NCI-H187 (cell line): ENCODE measurements at places on chromosomes 5 and 9.

- DNase-seq: no peak
Observed at GRCh38 chr5:34898258-34898895, 16.9 kb downstream of the RAD1 start.

DNA sequence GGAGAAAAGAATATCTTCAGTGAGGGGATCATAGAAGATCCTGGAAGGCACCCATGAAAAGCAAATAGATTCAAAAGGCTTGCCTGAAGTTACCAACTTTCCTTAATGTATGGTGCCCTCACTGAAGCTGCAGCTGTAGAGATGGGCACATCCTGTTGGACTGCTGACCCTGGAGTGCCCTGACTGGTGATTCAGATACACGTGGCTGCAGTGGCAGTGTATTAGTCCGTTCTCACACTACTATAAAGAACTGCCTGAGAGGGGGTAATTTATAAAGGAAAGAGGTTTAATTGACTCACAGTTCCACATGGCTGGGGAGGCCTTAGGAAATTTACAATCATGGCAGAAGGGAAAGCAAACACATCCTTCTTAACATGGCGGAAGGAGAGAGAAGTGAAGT is 80.3 kb downstream of the OSMR start:
- no peak for DNase-seq

GRCh38 chr9:93600504-93600903 is 24.1 kb downstream of the PHF2 start:
- DNase-seq: no peak

DNA sequence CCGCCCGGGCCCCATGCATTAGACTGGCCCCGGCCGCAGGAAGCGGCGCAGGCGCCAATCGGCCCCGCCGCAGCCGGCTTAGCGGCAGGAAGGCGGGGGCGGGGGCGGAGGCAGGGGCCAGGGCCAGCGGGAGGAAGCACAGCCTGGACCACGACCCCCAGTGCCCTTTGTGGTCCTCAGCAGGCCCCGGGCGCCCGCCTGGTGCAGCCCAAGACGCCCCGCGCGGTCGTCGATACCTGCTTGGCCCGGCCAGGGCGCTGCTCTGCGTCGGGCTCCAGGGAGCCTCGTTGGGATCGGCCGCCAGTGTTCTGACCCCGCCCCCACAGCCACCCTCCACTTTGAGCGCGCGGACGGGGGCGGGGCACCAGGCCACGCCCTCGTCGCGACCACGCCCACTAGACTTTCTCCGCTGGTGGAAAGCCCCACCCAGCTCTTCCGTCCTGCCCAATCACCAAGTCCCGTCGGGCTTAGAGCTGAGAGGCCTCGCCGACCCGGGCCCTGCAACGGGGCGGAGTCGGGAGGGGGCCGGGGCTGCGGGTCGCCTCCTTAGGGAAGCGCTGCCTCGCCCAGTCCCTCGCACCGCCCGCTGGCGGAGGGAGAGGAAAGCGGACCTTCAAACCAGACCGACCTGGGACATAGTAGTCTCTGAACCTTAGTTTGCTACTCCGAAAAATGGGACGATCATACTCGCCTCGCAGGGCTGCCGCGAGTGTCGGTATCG is at the start of gene PDLIM7:
PDLIM7 (minus strand) TSS at position 313 of the 721 bp plus-strand sequence. CDS start 1,092 bp downstream, outside the sequence.
- peak; percentile 93 for DNase-seq

- no peak for DNase-seq
Observed at GRCh38 chr5:68332080-68332451, 116.5 kb downstream of the PIK3R1 start.

GRCh38 chr9:123453831-123454321 is 97.9 kb downstream of the CRB2 start:
- no peak for DNase-seq

- DNase-seq: no peak
Observed at GRCh38 chr9:113397203-113397631, 3.9 kb downstream of the ALAD start.

DNA sequence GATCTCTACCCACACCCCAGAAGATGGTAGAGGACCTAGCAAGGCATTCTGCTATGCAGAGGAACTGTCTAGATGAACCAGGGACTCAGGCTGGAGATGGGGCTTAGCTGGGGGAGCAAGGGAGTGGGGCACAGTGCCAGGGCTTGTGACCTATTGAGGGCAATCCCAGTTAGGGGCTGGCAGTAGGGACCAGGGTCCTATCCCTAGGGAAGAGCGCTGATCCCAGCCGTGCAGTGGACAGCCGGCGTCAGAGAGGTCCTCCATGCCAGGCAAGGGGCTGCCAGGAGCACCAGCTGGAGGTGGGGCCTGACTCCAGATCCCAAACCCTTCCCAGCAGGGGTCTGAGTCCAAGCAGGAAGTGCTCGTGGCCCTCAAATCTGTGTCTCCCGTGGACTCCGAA is 52.7 kb upstream of the NEURL1B start:
- no peak for DNase-seq

DNA sequence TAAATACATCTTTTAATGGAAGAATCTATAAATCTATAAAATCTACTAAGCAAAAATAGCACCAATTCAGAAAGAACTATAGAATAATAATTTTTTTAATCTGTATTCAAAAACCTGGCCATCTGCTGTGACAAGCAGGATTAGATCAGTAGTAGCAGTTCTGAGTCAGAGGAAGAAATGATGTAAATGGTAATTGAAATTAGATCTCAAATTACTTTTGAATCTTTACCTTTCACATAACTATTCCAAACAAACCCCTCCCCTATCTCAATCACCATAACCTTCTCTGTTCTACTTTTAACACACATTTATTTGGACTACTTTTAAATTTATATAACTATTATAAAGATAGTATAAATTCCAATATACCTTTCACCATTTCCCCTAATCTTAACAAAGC is 727.8 kb upstream of the FAM174A start:
- DNase-seq: no peak

GRCh38 chr5:148343046-148343407 is 7.7 kb downstream of the SPINK9 start:
- DNase-seq: no peak

- peak; percentile 81 for DNase-seq
Observed at GRCh38 chr5:79929095-79929494, 62.0 kb downstream of the MTX3 start.

DNA sequence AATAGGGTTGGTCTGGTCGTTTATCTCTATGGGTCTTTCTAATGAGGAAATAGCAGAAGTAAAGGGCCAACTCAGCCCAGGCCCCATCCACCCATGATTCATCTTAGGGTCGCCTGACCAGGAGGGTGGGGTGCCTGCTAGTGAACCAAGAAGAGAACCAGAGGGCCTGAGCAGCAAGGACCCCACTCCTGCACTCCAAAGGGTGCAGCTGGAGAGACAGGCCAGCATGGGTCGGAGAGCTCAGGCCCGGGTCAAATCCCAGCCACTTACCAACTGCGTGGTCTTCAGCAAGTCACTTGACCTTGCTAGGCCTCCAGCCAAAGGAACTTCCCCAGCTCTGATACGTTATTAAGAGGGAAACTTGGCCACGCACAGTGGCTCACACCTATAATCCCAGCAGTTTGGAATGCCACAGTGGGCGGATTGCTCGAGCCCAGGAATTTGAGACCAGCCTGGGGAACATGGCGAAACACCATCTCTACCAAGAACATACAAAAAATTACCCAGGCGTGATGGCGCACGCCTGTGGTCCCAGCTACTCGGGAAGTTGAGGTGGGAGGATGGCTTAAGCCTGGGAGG is 4.3 kb downstream of the BBLN start:
- DNase-seq: no peak

DNA sequence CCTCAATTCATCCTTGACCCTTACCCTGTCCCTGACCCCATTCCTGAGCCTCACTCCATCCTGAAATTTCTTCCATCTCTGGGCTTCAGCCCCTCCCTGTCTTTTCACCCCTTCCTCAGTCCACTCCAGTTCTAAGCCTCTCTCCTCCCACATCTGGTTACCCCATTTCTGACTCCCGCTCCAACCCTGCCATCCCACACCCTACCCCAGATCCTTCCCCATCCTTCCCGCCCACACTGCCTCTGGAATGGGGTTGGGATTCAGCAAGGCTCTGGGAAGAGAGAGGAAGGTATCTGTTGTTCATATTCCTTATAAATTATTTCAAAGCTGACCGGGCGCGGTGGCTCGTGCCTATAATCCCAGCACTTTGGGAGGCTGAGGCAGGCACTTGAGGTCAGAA is 29.9 kb upstream of the MVB12B start:
- no peak for DNase-seq

DNA sequence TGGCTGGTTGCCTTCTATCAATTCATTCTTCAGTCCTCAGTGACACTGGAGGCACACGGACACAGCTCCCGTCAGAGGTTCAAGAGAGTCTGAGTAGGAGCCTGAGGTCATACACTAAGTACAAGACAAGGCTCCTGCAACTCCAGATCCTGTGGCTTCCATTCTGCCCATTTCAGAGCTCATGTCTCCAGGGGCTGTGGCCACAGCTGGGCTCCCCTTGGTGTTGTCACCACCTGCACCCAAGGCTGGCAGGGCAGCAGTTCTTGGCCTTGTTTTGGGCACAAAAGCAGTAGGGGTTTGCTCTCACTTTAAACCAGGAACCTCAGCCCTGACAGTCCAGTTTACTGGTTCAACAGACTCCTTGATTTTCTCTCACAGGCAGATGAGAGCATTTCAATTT is 189.6 kb downstream of the ICE1 start:
- no peak for DNase-seq

GRCh38 chr9:96342571-96343245 is 40.7 kb upstream of the HSD17B3 start:
- no peak for DNase-seq

DNA sequence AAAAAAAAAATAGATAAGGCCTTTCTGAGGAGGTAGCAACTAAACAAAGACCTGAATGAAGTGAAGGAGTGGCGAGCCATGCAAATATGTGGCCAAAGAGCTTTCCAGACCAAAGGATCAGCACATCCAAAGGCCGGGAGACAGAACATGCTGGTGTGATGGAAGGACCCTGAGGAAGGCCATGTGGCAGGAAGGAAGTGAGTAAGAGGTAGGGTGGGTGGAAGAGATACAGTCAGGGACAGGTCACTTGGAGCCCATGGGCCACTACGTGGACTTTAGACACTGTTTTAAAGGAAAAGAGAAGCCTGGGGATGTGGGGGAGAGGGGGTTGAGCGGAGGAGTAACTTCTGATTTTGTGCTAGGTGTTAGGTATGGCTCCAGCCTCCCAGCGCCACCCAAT is 31.3 kb downstream of the SPRY4 start:
- DNase-seq: no peak

DNA sequence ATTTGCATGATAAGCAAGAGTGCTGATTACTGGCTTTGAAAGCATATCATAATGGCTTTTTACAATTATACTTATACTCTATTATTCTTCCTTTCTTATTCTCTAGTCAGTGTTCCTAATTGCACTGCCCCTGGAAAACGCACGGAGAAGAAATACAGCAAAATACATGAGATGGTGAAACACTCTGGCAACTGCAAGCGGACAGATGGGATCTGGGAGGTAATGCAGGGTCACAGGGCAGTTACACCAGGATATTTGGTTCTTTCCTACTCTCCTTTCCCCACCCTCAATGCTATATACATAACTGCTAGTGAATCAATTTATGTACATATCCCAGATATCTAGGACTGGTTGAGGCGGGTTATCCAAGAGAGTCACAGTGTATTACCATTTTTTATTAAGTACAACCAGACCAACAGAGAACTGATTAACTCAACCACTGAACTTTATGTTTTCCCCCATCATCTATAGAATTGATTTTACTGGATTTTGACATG is 423.7 kb downstream of the ZSWIM6 start:
- no peak for DNase-seq
